ENCODE measurements at places on chromosomes 13 and 19.

DNA sequence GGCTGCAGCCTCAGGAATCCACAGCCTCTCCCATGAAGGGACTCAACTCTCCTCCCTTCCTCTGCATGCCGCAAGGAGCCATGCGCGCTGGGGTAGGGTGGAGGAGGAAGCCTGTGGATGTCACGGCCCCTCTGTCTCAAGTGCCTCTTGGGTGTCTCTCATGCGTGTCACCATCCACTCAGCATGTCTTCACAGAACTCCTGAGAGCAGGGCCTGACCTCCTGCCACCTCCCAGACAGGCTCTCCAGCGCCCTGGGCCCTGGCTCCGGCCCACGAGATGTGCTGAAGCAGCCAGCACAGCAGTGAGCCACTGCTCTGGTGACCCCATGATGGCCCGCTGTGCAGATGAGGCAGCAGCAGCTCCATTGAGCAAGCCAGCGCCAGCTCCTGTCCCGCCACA lies 25.9 kb upstream of the SPACA7 start:
- DNase-seq = no peak

- no peak for DNase-seq
These were observed 289.8 kb upstream of the SPRY2 start for GRCh38 chr13:80630685-80631121.

GRCh38 chr13:77980592-77980991 lies 62.0 kb upstream of the EDNRB start:
- no peak for DNase-seq

DNA sequence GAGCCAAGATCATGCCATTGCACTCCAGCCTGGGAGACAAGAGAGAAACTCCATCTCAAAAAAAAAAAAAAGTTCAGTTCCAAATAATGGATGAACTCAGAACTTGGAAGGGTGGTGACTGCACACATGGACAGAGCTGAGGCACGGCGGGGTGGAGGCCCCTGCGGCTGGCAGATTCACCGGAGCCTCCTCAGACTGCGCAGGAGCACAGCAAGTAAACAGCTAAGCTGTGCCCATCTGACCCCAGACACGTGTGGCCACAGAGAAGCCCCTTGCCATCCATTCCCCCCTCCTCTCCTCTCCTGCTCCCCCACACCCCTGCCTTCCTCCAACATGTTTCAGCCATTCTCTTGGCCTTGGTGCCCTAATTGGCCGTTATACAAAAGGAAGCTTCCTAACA lies 15.6 kb upstream of the PROZ start:
- no peak for DNase-seq

GRCh38 chr13:20550799-20551198 lies 16.2 kb upstream of the IFT88 start:
- DNase-seq = no peak

DNA sequence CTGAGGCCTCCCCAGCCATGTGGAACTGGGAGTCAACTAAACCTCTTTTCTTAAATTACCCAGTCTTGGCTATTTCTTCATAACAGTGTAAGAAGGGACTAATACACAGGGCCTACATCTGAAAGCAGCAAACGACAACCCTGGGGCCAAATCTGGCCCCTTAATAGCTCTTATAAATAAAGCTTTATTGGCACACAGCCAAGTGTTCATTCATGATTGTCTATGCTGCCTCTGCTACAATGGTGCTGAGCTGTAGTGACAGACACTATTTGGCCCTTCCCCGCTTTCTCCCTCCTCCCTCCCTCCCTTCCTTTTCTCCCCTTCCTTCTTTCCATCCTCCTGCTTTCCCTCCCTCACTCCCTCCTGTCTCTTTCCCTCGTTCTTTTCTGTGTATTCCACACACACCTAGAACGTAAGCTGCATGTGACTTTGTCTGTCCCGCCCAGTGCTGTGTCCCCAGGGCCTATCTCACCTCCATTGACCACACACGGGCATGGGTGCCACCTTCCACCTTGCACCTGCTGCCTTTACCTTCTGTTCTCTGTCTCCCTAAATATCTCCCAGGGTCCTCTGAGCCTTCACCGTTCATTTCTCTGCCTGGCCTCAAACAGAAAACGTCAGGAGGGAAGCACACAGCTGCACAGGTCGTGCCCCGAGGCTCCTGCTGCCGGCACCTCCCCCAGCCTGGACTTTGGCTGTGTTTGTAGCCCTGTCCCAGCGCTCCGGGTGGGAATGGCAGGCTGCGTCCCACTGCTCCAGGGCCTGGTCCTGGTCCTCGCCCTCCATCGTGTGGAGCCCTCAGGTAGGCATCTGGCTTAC lies at the start of gene PROZ:
TSS of gene PROZ (plus strand) at position 720 of the 819 bp plus-strand sequence. CDS start at position 733, 13 bp downstream.
- DNase-seq = no peak

GRCh38 chr19:3068071-3068470 lies 5.8 kb upstream of the TLE5 start:
- no peak for DNase-seq

- no peak for DNase-seq
These were observed 108.2 kb downstream of the SIPA1L3 start for GRCh38 chr19:38015216-38015615.

- no peak for DNase-seq
These were observed 17.7 kb downstream of the GPC6 start for GRCh38 chr13:93244141-93244917.

DNA sequence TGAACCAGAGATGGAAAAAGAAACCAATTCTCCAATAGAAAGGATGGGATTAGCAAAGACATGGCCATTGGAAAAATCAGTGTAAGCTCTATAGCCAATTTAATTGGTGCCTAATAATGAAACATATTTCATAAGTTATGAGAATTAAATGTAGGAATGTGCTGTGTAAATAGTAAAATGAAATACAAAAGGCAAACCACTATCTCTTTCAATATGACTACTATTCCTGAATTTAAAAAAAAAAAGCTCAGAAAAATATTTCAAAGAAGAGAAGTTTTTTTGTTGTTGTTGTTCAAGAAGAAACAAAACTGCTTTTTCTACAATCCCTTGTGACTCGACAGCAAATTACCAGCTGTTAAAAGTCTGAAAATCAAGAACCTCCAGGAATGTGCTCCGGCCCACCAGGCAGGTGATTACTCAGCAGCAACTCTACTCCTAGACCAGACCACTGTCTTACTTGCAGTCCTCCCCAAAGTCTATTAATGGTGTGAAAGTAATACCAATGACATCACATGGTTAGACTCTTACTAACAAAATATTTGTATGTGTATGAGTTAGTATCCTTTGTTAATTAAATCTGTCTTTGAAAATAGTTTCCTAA lies 362.4 kb downstream of the KCTD12 start:
- DNase-seq = no peak

- peak; percentile 59 for DNase-seq
These were observed 10.4 kb downstream of the GJB2 start for GRCh38 chr13:20182231-20182846.

DNA sequence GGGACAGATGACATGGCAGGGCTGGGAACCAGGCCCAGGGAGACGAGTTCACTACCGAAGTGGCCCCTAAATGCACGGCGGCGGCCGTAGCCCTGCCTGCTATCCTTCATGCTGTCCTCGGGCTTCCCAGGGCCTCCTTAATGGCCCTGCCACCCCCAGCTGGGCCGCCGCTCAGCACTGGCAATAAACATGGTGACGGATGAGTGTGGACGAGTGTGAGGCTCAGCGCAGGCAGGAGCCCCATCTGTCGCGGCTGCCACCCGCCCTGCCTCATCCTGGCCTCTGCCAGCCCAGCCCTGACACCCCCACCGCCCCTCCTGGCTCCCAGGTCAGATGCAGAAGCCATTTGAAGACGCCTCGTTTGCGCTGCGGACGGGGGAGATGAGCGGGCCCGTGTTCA lies 13.6 kb downstream of the PIN1 start:
- no peak for DNase-seq

GRCh38 chr19:4957981-4958380 lies 10.9 kb upstream of the KDM4B start:
- no peak for DNase-seq

DNA sequence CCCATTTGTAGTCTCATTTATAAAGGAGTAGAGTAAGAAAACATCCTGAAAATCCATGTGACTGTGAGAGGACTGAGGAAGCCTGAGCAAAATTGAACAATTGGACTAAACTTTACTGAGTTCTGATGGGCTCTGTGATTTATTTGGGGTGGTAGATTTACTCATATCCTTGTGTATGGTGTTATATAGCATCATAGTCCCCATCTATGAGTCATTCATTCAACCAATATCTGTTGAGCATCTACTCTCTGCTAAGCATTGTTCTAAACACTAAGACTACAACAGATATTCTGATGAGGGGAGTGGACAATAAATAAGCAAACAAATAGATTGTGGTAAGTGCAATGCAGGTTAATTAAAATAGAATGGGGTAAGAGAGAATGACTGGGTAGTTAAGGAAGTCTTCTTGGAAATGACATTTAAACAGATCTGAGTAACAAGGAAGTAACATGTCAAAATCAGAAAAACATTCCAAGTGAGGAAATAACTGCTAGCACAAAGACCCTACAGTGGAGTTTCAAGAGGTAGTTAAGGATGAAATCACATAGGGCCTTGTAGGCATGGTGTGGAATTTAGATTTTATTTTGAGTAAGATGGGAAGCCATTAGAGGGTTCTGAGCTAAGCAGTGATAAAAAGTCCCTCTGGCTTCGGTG lies 36.3 kb upstream of the MLNR start:
- no peak for DNase-seq

DNA sequence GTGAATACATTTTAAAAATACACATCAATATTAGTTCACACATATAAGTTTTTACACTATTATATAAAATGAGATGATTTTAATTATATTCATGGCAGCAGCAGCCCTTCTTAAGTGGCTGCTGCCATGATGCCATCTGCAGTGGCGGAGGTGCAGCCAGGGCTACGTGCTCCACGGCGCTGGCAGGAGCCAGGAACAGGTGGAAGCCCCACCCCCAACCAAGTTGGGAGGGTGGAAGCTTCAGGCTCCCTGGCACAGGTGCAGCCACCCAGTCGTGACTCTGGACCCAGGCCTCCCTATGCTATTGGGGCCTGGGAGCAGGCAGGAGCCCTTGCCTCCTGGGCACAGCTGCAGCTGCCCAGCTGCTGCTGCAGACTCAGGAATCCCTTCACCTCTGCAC lies 646.9 kb upstream of the PCDH9 start:
- DNase-seq = no peak

- DNase-seq = peak; percentile 12
These were observed 58.0 kb downstream of the PIBF1 start for GRCh38 chr13:72839831-72840426.

DNA sequence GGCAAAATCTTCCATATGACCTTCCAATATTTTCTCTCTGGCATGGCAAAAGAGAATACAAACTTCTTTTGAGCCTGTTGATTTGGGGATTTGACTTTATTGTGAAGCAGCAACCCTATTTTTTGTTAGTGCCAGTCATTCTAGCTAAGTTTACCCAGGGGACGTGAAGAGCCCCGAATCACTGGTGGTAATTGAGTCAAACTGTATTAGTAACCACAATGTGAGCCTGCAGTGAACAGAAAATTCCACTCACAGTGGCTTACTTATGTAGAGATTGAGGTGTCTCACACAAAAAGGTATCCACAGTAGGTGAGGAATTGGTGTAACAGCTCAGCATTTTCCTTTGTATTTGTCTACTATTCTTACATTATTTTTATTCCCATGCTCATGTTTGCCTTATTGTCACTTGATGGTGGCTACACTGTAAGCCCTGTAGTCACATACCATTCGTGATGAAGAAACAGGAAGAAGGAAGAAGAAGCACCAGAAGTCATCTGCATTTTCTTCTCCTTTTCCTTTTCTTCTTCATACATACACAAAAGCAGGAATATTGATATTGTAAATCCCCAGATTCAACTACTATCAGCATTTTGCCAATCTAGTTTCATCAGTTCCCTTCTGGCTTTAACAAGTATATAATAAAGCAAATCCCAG lies 33.3 kb upstream of the MYCBP2 start:
- no peak for DNase-seq

DNA sequence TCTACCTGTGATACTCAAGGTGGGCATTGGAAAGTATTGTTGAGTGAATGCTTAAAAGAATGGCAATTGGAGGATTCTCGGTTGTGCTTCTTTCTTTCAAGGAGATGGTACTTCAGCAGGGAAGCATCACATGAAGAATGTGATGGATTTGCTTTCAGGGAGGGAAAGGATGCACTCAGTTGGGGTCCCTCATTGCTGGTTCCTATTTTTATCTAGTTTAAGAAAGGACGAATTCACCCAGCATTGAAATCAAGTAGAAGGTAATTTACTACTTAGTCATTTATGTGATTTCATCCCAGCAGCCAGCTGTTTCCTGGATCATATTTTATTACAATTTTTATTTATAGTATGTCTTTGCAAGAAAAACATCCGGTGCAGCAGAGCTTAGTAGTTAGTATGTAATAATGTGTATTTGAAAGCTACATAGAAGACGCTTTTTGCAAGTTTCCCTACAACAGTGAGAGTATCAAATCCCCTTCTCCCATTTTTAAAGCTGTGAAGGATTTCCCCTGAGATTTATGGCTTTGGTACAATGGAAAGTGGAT lies 417.9 kb downstream of the GPC5 start:
- DNase-seq = no peak

GRCh38 chr19:18415178-18415867 lies 3.9 kb upstream of the SSBP4 start:
- no peak for DNase-seq

GRCh38 chr19:43441716-43442115 lies 23.7 kb downstream of the LYPD3 start:
- DNase-seq = no peak

- DNase-seq = no peak
These were observed 27.9 kb upstream of the IGFL1 start for GRCh38 chr19:46201454-46202310.

- DNase-seq = no peak
These were observed 14.6 kb downstream of the NACC1 start for GRCh38 chr19:13132471-13133180.

- DNase-seq = no peak
These were observed 1183.1 kb upstream of the PCDH20 start for GRCh38 chr13:62598708-62599107.
